Thyroid gland (tissue), 4 donors: ENCODE measurements at places on chromosomes 16 and 17. TPM values are rescaled to one million over a fixed set of nuclear protein-coding genes. Genes with fewer than 3 reads are reported as not detected.

GRCh38 chr17:76793775-76794174, 55.9 kb downstream of the MFSD11 start:
- no peak for DNase-seq

GRCh38 chr16:2155091-2155950, at the start of gene TRAF7:
Gene TRAF7 (plus strand): TSS chr16:2155782. CDS start chr16:2163921, 8,139 bp downstream.
- DNase-seq = peak; percentile 99

GRCh38 chr17:41500131-41500911, 5.1 kb downstream of the KRT13 start:
- DNase-seq = no peak

GRCh38 chr16:22147853-22148252, 14.5 kb upstream of the SDR42E2 start:
- no peak for DNase-seq

DNA sequence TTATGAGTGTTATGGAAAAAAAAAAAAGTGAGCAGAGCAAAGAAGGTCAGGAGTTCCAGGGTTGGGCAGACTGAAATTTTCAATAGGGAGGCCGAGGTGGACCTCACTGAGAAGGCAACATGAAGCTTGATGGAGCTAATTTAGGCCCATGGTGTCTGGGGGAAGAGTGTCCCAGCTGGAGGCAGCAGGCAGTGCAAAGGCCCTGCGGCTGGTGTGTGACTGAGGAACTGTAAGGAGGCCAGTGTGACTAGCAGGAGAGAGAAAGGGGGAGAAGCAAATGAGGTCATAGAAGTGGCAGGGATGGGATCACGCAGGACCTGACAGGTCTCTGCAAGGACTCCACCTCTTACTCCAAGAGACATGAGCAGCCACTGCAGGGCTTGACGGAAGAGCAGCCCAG, 10.2 kb downstream of the ARHGEF15 start:
- DNase-seq = no peak

- DNase-seq = no peak
Measured at GRCh38 chr16:67451061-67451703, 20.3 kb downstream of the HSD11B2 start.

- DNase-seq = no peak
Measured at GRCh38 chr16:23500212-23500861, 10.0 kb downstream of the GGA2 start.

- no peak for DNase-seq
Measured at GRCh38 chr17:14051692-14052091, 17.6 kb upstream of the COX10 start.

DNA sequence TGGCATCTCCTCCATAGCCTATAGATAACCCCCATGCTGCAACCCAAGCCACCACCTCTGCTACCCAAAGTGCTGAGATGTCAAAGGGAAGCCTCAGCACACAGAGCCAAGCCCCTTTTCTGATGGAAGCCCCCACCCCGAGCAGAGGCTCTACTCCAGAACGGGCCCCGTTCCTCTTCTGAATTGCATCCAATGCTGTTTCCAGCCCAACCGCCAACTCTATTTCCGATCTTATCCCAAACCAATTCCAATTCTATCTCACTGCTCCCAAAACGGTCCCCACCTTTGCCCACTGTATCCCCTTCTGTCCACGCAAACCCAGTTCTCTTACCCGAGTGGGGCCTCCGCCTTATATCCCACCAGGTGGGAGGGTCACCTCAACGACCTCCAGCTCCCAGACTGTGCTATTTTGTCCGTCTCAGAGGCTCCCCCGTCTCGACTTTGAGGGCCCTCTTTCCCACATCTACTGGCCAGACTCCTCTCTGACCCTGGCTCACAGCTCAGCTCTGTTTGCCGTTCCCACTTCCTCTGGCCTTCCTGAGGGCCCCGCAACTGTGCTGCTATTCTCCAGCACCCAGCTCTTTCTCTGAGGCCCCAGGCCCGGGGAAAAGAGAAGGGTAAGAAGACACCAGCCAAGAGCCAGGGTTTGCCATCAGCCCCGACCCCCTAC, 487 bp downstream of the SRL start:
- no peak for DNase-seq

- peak; percentile 25 for DNase-seq
Measured at GRCh38 chr17:15659236-15659635, 24.9 kb downstream of the TRIM16 start.

DNA sequence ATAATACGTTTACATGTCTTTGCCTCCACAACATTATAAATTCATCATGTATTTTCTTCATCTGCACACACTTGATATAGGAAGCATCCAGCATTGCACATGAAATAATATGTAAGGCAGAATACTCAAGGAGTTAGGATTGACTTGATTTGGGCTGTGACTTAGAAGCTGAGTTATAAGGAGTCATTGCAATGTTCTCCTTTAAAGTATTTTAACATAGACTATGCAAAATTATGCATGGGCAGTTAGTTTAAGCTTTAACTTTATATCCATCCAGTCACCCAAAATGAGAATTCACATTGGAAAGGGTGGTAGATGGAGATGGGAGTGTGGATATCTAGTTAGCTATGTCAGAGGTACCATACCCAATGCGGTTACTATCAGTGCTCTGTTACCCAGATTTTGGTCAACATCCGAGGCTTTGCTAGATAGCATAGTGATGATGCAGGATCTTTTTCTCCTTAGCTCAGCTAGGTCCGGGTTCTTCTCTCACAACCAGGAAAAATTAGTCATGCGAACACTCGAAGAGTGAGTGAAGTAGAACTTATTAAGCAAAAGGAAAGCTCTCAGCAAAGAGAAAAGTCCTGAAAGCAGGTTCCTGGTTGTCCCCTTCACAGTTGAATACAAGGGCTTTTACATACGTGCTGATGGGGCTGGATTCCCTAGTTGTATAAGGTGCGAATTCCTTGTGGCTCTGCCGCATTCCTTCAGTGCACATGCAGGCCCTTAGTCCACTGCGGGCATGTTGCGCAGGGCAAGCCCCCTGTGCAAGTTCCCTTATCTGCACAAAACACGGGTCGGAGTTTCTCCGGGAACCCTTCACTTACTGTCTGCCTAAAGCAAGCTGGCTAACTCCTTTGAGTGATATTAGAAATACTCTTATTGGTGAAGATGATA, 73.1 kb upstream of the FAM20A start:
- no peak for DNase-seq

- DNase-seq = peak; percentile 26
Measured at GRCh38 chr16:87806641-87807546, 41.1 kb upstream of the KLHDC4 start.

GRCh38 chr16:54533856-54534490, 247.4 kb upstream of the IRX3 start:
- DNase-seq = no peak

- DNase-seq = no peak
Measured at GRCh38 chr17:78349891-78350642, 9.8 kb downstream of the SOCS3 start.

GRCh38 chr17:2450016-2450650, 49.3 kb upstream of the MNT start:
- no peak for DNase-seq

GRCh38 chr17:82416771-82417170, 1.4 kb upstream of the HEXD start:
- DNase-seq = no peak

DNA sequence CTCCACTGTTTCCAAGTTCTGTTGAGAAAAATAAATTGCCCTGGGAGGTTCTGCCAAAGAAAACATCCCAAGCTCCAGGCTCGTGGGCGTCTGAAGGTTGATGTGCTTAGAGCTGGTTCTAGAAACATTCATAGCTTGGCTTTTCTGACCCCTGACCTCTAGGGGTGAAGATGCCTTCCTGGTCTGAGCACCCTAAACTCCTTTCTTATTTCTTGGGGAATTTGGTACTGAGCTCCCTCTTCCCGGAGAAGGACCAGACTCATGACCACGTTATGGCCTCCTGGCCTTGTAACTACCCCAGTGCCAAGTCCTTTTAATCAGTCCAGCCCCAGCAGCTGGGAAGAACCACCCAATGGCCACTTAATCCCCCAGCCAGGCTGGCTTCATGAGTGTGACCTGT, 66.4 kb downstream of the MYH11 start:
- DNase-seq = no peak

DNA sequence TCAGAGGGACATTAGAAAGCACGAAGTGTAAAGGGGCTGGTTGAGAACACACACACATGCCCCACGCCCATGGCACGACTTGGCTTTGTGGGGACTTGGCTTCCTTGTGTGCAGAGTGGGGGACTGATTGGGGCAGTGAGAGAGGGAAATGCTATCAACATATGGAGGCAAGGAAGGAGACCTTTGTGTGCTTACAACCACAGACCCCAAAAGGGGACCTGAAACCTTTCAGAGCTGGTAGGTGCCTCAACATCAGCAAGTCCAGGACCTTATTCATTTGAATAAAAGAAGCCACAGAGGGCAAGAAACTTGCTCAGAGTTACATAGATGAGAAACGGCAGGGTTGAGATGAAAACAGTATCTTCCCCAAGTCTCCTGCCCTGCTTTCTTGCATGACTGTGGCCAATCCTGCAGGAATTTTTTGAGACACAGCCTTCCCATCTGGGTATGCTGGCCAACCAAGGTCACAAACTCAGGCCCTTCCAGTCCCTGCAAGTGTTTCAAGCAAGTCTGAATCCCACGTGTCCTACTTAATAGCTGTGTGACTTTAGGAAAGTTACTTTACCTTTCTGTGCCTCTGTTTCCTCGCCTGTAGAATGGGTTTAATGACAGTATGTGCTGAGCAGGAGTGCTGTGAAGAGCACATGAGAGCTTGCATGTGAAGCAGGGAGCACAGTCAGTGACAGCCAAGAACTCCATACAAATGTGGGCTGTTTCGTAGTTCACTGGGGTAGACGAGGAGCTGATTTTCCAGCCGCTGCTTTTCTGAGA, 26.2 kb downstream of the C16orf78 start:
- DNase-seq = no peak

DNA sequence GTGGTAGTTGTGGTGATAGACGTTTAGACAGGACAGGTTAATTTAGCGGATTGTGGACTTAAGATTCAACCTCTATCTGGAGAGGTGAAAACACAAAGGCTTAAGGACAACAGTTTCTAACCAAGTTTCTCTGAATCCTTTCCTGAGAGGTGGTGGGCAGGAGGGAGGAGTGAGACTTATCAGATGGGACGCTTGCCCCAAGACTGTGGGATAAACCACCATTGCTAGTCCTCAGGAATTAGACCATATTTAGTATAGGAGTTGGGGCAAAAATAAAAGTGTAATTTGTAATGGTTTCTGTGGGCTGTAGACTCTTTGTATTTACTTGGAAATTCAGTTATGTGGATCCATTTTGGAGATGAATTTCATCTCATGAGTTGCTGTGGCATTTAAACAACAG, 6.6 kb downstream of the PDP2 start:
- DNase-seq = no peak

DNA sequence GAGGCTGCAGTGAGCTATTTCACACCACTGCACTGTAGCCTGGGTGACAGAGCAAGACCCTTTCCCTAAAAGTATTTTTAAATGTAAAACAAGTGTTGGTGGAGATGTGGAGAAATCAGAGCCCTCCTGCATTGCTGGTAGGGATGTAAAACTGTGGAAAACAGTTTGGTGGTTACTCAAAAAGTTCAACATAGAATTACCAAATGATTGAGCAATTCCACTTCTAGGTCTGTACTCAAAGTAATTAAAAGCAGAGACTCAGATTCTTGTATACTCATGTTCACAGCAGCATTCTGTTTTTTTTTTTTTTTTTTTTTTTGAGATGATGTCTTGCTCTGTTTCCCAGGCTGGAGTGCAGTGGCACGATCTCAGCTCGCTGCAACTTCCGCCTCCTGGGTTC, 141.8 kb downstream of the PITPNC1 start:
- DNase-seq = no peak

DNA sequence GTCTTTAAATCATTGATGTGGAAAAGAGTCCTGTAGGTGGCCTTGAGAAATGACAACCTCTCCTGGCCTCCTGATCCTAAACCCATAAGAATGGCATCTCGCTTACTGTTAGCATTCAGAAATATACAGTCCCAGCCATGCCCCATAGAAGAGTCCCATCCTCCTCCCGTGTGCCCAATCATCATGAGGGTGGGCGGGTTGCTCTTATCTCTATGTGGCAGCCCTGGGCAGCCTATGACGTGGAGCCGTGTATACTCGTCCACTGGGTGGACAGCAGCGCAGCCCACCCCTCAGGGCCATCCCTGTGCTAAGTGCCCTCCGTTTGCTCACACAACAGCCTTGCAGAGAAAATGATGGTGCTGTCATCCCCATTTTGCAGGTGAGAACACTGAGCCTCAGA, 105.3 kb downstream of the AMFR start:
- DNase-seq = no peak

GRCh38 chr17:80773243-80773991, 218.2 kb upstream of the CHMP6 start:
- no peak for DNase-seq

- no peak for DNase-seq
Measured at GRCh38 chr16:1651974-1652312, 26.1 kb upstream of the JPT2 start.

- DNase-seq = no peak
Measured at GRCh38 chr17:19567216-19568015, 33.8 kb downstream of the SLC47A1 start.

GRCh38 chr17:7094652-7095019, 14.6 kb upstream of the CLEC10A start:
- DNase-seq = no peak

- no peak for DNase-seq
Measured at GRCh38 chr16:19116711-19117449, 3.1 kb downstream of the ITPRIPL2 start.

- DNase-seq = peak; percentile 57
Measured at GRCh38 chr17:55238931-55239297, 25.8 kb upstream of the HLF start.

- DNase-seq = no peak
Measured at GRCh38 chr16:78213751-78214150, 114.3 kb downstream of the WWOX start.

DNA sequence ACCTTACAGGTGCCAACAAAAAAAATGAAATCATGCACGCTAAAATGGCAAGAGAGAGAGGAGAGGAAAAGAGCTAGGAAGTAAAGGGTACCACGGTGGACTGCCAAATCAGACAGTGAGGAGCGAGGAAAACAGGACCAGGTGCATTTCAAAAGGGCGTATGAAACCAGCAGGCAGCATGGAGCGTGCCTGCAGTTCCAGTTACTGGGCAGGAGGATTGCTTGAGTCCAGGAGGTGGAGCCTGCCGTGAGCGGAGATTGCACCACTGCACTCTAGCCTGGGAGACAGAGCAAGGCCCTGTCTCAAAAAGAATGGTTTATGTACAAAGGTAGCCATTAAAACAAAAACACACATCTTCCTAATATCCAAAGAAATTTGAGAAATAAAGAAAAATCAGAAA, 16.4 kb downstream of the USP36 start:
- DNase-seq = peak; percentile 71

- DNase-seq = peak; percentile 27
Measured at GRCh38 chr17:56597495-56597990, 4.0 kb downstream of the NOG start.

Gene GJD3
- total RNA-seq = 1.6 TPM

Gene YBX2
- 4.1 TPM for total RNA-seq

Gene PRSS8
- 42.1 TPM for total RNA-seq

Gene TMEM256
- total RNA-seq = 39.9 TPM

Gene NOD2
- total RNA-seq = 0.92 TPM

Gene PIK3R5
- 6.4 TPM for total RNA-seq

Gene NAGS
- total RNA-seq = 11.9 TPM

Gene RCVRN
- total RNA-seq = not detected

Gene PCYT2
- total RNA-seq = 33.5 TPM

Gene ARL5C
- not detected for total RNA-seq

Gene SLC12A3
- not detected for total RNA-seq

Gene KRTAP9-8
- not detected for total RNA-seq
